ENCODE measurements at places on chromosomes 16 and 17. TPM values are rescaled to one million over a fixed set of nuclear protein-coding genes. Genes with fewer than 3 reads are reported as not detected.

Gene C16orf54
- not detected for total RNA-seq

Gene HS3ST2
- total RNA-seq, result 0.35 TPM

Gene MAP2K3
- total RNA-seq, result 34.6 TPM

Gene ZG16B
- total RNA-seq, result 3.0 TPM

Gene DLX4
- 0.14 TPM for total RNA-seq

Gene SPOP
- total RNA-seq, result 21.9 TPM

Gene PIK3R6
- total RNA-seq, result 0.07 TPM
